ENCODE measurements at places on chromosomes 12 and 14.

DNA sequence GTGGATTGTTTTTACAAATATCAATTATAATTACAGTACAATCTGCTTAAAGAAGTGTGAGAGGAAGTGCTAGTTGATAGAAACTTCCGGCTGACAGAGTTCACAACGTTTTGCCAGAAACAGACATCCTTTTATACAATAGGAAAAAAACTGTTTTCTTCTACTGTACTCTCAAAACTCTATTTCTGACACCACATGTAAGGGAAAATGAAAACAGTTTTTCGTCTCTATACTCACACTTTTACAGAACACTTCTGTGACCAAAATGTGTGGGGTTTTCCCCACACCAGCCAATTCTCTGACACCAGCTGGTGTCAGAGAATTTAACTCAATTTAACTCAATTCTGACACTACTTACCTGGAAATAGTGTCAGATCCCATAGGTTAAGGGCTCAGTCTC is 24.2 kb upstream of the HIF1A start:
- DNase-seq, result peak; percentile 15

DNA sequence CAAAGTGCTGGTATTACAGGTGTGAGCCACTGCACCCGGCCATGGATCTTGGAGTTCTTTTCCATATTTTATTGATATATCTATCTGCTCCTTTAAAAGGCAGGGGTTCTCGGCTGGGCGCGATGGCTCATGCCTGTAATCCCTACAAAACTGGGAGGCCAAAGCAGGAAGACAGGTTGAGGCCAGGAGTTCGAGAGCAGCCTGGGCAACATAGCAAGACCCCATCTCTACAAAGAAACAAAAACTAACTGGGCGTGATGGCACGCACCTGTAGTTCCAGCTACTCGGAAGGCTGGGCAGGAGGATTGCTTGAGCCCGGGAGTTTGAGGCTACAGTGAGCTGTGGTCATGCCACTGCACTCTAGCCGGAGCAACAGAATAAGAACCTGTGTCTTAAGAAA is 12.1 kb upstream of the GAPDH start:
- DNase-seq, result no peak

DNA sequence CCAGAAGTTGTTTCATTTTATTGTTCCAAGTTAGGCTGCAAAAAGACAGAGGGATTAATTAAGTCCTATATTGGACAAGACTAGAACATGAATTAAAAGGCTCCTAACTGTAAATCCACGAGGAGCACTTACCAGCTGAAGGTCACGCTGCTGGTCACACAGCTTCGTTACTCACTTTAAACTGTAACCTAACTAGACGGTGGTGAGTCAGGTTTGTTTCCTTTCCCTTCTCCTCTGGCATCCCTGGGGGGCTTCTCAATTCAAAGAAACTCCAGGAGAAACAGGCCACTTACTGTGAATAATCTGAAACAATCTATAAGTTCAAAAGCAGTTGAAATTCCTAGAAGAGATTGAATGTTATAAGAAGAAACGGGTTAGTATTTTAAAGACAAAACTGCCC is 331.4 kb downstream of the BCAT1 start:
- no peak for DNase-seq

GRCh38 chr12:57127726-57128518 is at the start of gene LRP1:
TSS of gene LRP1 (plus strand) at chr12:57128483. CDS start at chr12:57128965, 482 bp downstream.
- peak; percentile 61 for DNase-seq

DNA sequence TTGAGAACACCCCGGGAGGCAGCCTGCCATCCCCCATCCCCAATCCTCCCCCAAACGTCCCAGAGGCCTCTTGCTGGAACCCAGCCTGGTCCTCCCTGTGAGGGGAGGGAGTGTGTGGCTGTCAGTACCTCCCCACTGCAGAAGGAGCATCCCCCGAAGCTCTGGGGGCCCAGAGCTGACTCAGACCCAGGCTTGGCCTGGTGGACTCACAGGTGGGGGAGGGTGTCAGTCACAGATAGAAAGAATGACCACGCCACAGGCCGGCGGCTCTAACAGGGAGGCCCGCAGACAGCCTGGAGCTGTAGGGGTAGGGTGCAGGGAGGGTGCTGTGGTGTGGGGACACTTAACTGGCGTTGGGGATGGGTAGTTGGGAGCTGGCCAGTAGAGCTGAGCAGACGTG is 5.3 kb downstream of the HHIPL1 start:
- DNase-seq, result no peak

DNA sequence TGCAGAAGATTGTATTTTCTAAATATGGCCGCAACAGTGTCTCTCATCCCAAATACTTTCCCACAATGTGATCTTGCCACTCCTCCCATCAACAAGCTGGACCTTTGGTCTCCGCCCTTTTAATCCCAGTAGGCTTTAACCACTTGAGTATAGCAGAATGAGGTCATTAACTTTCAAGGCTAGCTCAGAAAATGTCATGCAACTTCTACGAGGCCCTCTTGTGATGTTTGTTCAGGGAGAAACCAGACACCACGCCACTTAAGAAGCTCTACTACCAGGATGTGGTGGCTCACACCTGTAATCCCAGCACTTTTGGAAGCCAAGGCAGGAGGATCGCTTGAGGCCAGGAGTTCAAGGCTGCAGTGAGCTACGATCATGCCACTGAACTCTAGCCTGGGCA is 20.1 kb upstream of the OR6J1 start:
- DNase-seq, result no peak

- DNase-seq, result no peak
Measured at GRCh38 chr12:115946867-115947695, 330.4 kb downstream of the MED13L start.

DNA sequence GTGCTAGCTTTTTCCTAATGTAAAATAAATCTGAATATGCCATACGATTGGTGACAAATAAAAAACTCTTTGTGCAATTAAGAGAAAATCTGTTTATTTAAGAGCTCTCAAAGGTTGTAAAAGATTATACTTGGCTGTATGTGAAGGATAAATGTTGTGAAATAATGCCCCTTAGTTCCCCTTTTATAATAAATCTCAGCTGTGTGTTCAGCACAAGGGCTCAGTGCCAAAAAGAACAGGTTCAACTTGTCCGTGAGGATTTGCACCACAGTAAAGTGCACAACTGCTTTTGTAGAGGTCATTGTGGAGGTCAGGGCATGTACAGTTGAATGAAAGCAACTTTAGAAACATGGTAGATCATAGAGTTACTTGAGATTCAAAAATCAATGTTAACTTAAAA is 118.6 kb downstream of the TRMT5 start:
- no peak for DNase-seq

GRCh38 chr12:18690653-18691052 is 47.2 kb downstream of the PLCZ1 start:
- no peak for DNase-seq

DNA sequence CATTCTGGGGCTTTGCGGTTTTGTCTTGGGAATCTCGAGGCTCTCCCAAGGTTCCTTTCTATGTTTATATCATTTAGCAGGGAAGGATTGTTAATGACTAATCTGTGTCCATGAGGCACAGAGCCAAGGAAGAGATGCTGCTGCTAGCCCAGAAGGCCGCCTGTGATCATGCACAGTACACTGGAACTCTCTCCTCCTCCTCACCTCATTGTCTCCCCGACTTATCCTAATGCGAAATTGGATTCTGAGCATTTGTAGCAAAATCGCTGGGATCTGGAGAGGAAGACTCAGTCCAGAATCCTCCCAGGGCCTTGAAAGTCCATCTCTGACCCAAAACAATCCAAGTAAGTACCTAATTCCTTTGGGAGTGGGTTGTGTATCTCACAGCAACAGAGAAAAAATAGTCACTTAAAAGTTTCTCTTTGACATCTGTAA is at the start of gene NR1H4:
Gene NR1H4 (plus strand): TSS at position 151 of the 435 bp plus-strand sequence. CDS start 19,458 bp downstream, outside the sequence.
- DNase-seq, result no peak

- DNase-seq, result no peak
Measured at GRCh38 chr12:75592086-75592485, 80.7 kb upstream of the KRR1 start.

DNA sequence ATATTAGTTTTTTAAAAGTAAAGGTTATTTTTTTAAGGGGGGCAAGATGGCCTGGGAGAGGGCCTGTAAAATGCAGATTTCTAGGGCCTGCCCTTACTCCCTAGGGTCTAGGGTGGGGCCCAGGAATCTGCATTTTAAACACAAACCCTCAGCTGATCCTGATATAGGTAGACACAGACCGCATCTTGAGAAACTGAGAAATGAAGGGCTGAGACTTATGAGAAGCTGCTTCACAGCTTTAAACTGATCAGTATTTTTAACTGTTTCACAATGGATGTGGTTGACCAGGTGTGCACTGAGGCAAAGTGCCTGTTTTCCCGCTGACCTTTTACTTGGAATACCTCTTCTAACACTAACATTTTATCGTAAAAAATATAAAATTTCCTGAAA is 84.0 kb downstream of the CCDC88C start:
- DNase-seq, result no peak

DNA sequence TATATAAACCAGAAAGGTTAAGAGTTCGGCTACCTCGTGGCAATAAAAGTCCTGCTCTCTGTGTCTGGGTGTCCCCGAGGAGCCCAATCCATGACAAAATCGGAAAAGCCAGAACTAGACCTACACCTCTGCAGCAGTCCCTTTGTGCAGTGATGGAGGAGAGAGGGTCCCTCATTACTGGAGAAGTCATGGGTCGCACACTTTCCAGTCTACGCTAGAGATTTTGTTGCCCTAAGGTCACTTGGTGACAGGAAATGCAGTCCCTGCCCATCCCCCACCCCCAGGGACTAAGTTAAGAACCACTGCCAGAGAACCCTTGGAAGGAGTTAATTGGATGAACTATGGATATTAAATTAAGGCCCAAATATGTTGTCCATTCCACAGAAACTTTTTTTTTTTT is 104.4 kb upstream of the ATF7IP start:
- DNase-seq, result no peak

DNA sequence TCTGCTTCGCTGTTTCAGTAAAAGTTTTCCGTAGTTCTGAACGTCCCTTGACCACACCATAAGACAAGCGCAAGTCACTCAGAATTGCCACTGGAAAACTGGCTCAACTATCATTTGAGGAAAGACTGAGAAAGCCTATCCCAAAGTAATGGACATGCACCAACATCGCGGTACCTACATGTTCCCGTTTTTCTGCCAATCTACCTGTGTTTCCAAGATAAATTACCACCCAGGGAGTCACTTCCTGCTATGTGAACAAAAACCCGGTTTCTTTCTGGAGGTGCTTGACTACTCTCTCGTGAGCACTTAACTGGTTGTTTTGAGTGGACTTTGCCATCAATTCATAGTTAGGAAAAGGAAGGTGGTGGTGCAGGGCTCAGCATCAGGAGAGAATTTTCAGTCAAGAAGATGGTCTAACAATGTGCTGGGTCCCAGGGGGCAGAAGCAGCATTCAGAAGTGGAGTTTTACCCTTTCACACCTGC is 1.4 kb downstream of the EGLN3 start:
- DNase-seq, result no peak

Measured in GM12892 (cell line).